ENCODE measurements at places on chromosomes 3 and 15. TPM values are rescaled to one million over a fixed set of nuclear protein-coding genes. Genes with fewer than 3 reads are reported as not detected.

- H3K4me3 ChIP-seq, result no peak overlapping the region
- H3K27me3 ChIP-seq, result no peaks in the 10 kb centered on the region
- no peak overlapping the region for H3K27ac ChIP-seq
Measured at GRCh38 chr15:60999771-61000170, 229.3 kb downstream of the RORA start.

- H3K4me3 ChIP-seq, result no peak overlapping the region
- H3K4me1 ChIP-seq, result no peaks in the 10 kb centered on the region
- H3K36me3 ChIP-seq, result no peaks in the 10 kb centered on the region
- no peak for DNase-seq
- H3K27ac ChIP-seq, result no peak overlapping the region
- no peaks in the 10 kb centered on the region for H3K27me3 ChIP-seq
Measured at GRCh38 chr3:116084999-116085791, 360.1 kb downstream of the LSAMP start.

DNA sequence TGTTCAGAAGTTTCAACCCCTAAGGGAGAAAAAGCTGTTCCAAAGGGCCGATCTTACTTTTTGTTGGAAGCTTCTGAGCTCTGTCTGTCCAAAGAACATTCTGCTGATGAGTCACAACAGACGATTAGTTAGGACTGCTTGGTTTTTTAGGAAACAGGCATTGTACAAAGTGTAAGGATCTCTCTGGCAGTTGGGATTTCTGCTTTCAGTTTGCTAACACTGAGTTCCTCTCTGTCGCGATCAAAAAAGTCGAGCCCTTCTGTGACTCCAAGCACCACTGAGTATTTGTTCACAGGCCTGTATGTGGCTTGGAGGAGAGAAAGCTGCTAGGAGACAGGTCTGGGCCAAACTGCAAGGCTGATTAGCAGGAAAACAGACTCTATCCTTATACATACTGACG is 91.8 kb upstream of the PFN2 start:
- no peak overlapping the region for H3K4me3 ChIP-seq
- H3K36me3 ChIP-seq, result no peaks in the 10 kb centered on the region
- no peaks in the 10 kb centered on the region for H3K4me1 ChIP-seq
- H3K27me3 ChIP-seq, result peaks cover 4% of the 10 kb centered on the region
- DNase-seq, result no peak
- peak overlapping the region; percentile 5 for H3K27ac ChIP-seq

- no peaks in the 10 kb centered on the region for H3K27me3 ChIP-seq
- H3K4me1 ChIP-seq, result no peaks in the 10 kb centered on the region
- no peak overlapping the region for H3K4me3 ChIP-seq
- DNase-seq, result no peak
- H3K27ac ChIP-seq, result no peak overlapping the region
- H3K36me3 ChIP-seq, result no peaks in the 10 kb centered on the region
Measured at GRCh38 chr3:175153595-175153994, 294.5 kb downstream of the NAALADL2 start.

- no peak overlapping the region for H3K27ac ChIP-seq
- peaks cover 5% of the 10 kb centered on the region for H3K27me3 ChIP-seq
- DNase-seq, result no peak
- no peaks in the 10 kb centered on the region for H3K36me3 ChIP-seq
- H3K4me1 ChIP-seq, result no peaks in the 10 kb centered on the region
Measured at GRCh38 chr3:135500034-135500433, 465.5 kb upstream of the PPP2R3A start.

- peak overlapping the region; percentile 83 for H3K27ac ChIP-seq
- no peaks in the 10 kb centered on the region for H3K27me3 ChIP-seq
- H3K36me3 ChIP-seq, result no peaks in the 10 kb centered on the region
- no peak for DNase-seq
- H3K4me1 ChIP-seq, result peaks cover 23% of the 10 kb centered on the region
Measured at GRCh38 chr15:68228971-68229385, 550 bp downstream of the CLN6 start.

DNA sequence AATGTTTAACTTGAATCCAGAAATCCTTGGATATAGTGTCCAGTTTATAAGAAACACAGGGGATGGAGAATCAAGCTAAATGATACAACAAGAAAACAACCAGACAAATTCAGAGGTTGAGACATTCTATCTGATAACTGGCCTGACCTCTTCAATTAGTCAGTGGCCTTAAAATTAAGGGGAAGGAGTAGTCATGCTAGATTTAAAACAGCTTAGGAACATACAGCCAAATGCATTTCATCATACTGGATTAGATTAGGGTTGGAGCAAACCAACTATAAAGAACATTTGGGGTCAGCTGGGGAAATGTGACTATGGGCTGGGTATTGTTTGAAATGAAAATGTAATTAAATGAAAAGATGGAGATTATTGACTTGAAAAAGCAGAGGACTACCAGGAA is 53.3 kb downstream of the PPARG start:
- no peak for DNase-seq
- H3K4me3 ChIP-seq, result no peak overlapping the region
- no peaks in the 10 kb centered on the region for H3K27me3 ChIP-seq
- H3K4me1 ChIP-seq, result no peaks in the 10 kb centered on the region
- H3K36me3 ChIP-seq, result no peaks in the 10 kb centered on the region

DNA sequence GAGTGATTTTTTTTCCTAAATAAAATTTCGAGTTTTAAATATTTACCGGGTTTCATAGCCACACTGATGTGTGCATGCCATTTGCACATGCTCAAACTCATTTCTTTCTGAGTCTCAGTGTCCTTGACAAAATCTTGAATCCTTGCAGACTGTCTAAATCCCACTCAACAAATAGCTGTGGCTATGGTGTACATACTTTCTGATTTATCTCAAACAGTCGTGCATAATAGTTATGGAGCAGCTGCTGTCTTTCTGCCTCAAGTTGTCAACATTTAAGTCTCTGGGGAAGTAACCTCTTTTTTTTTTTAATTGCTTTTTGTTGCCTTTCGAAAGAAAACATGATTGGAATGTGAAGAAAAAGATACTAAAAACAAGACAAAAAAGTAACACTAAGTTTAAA is 52.8 kb upstream of the UTS2B start:
- peaks cover 21% of the 10 kb centered on the region for H3K4me1 ChIP-seq
- no peak for DNase-seq
- no peak overlapping the region for H3K4me3 ChIP-seq
- peaks cover 39% of the 10 kb centered on the region for H3K36me3 ChIP-seq
- no peak overlapping the region for H3K27ac ChIP-seq

- no peak for DNase-seq
- no peak overlapping the region for H3K4me3 ChIP-seq
- no peak overlapping the region for H3K27ac ChIP-seq
- H3K36me3 ChIP-seq, result no peaks in the 10 kb centered on the region
- H3K27me3 ChIP-seq, result no peaks in the 10 kb centered on the region
- no peaks in the 10 kb centered on the region for H3K4me1 ChIP-seq
Measured at GRCh38 chr3:196149831-196150301, 61.3 kb downstream of the ZDHHC19 start.

- no peaks in the 10 kb centered on the region for H3K27me3 ChIP-seq
- no peak overlapping the region for H3K4me3 ChIP-seq
Measured at GRCh38 chr3:23835087-23835486, 29.3 kb downstream of the UBE2E1 start.

DNA sequence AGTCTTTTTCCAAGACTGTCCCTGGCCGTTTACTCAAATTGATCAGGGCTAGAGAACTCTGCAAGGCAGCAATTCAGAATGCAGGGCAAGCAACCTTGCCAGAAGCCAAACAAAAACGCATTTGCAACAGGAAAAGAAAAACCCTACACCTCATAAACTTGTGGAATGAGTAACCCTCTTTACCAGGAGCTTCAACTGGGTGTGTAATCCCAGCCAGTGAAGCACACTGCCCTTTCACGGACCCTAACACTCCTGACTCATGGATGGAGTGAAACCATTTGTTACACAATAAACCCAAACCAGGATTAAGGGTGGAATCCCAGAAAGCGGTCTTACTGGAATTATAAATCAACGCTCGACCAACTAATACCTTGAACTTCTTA is 14.8 kb upstream of the LDHAL6B start:
- H3K4me1 ChIP-seq, result no peaks in the 10 kb centered on the region
- no peaks in the 10 kb centered on the region for H3K27me3 ChIP-seq
- H3K36me3 ChIP-seq, result peaks cover 43% of the 10 kb centered on the region
- no peak overlapping the region for H3K27ac ChIP-seq
- H3K4me3 ChIP-seq, result no peak overlapping the region

- no peaks in the 10 kb centered on the region for H3K4me1 ChIP-seq
- H3K36me3 ChIP-seq, result no peaks in the 10 kb centered on the region
- H3K27me3 ChIP-seq, result no peaks in the 10 kb centered on the region
- DNase-seq, result no peak
- H3K4me3 ChIP-seq, result no peak overlapping the region
Measured at GRCh38 chr3:156382458-156383346, 172.2 kb downstream of the SSR3 start.

The SEMA5B gene
- total RNA-seq, result 2.3 TPM

DNA sequence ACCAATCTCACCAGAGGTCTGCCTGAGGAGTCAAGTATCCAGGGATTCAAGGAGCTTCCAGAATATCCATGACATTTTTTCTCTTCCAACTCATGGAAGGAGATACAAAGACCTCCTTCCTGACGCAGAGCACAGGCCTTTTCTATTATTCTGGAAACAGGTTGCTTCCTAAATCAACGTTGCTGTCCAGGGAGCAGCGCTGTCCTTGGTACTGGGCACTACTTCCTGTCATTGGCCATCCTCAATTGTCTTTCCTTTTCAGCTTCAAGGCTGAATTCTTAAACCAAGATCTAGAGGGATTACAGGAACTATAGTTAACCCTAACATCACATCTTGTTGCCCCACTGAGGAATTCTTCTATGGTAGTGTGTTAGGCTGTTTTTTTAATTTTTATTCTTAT is 50.4 kb upstream of the TBC1D21 start:
- no peaks in the 10 kb centered on the region for H3K36me3 ChIP-seq
- no peak overlapping the region for H3K27ac ChIP-seq
- no peak overlapping the region for H3K4me3 ChIP-seq
- DNase-seq, result no peak
- H3K4me1 ChIP-seq, result no peaks in the 10 kb centered on the region

DNA sequence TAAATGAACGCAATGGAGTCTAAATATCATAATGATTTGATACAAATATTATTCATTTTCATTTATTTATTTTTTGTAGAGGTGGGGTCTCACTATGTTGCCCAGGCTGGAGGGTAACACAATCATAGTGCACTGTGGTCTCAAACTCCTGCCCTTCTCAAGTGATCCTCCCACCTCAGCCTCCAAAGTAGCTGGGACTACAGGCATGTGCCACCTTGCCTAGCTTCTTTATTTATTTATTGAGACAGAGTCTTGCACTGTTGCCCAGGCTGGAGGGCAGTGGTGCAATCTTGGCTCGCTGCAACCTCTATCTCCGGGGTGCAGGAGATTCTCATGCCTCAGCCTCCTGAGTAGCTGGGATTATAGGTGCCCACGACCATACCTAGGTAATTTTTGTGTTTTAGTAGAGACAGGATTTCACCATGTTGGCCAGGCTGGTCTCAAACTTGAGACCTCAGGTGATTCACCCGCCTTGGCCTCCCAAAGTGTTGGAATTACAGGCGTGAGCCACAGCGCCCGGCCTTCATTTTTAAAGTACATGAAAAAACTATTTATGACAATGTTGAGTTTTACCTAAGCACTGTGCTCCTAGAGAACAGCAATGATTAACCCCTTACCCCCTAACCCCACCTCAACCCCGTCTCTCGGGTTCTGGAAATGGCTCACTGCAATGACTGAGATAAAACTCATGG is 4.0 kb upstream of the AEN start:
- no peaks in the 10 kb centered on the region for H3K36me3 ChIP-seq
- H3K27me3 ChIP-seq, result no peaks in the 10 kb centered on the region
- no peak overlapping the region for H3K4me3 ChIP-seq
- H3K4me1 ChIP-seq, result peaks cover 3% of the 10 kb centered on the region
- no peak for DNase-seq

GRCh38 chr15:48644467-48644826 is 1.1 kb downstream of the FBN1 start:
- H3K27me3 ChIP-seq, result peaks cover 28% of the 10 kb centered on the region
- peak overlapping the region; percentile 84 for H3K27ac ChIP-seq
- H3K36me3 ChIP-seq, result no peaks in the 10 kb centered on the region

DNA sequence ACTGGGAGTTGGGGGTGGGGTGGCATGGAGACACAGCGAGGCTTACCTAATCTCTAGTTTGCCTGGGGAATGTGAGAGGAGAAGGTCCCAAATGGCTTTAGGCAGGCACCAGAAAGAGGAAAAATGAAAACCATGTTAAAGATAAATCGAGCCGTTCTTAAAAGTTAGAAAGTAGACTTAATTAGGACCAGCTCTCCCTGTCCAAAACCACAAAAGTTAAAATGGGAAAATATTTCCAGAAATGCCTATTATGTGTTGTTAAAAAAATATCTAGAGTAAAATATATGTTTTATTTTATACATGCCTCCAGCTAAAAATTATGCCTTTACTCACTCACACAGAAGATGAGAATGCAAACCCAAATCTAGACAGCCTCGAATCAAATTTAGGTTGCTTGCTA is 50.1 kb downstream of the LRTM1 start:
- H3K4me1 ChIP-seq, result no peaks in the 10 kb centered on the region
- no peak overlapping the region for H3K27ac ChIP-seq
- H3K36me3 ChIP-seq, result no peaks in the 10 kb centered on the region
- no peak for DNase-seq
- no peak overlapping the region for H3K4me3 ChIP-seq
- H3K27me3 ChIP-seq, result no peaks in the 10 kb centered on the region

The CFAP44 gene
- total RNA-seq, result 10.3 TPM

DNA sequence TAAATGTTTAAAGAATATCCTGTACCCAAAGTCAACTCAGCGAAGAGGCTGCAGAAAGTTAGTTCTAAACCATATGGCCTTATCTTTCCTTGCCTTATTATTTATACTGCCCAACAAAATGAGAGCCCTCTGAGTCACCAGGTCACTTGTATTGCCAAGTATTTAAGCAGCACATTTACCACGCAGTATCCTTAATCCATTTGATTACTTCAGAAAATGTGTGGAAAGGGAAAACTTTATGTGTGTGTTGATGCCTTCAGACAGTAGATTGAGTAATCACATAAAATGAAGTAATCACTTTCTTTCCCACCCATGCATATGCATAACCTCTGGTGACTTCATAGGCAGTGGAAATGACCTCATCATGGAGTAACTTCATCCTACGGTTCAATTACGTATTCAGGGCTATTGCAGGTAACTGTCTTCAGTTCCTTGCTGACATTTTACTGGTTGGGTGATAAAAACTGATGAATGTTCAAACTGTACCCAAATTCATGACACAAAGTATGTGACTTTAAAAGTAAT is 7.5 kb upstream of the CADPS start:
- no peak for DNase-seq
- peaks cover 8% of the 10 kb centered on the region for H3K27me3 ChIP-seq
- H3K36me3 ChIP-seq, result no peaks in the 10 kb centered on the region
- H3K4me1 ChIP-seq, result no peaks in the 10 kb centered on the region

DNA sequence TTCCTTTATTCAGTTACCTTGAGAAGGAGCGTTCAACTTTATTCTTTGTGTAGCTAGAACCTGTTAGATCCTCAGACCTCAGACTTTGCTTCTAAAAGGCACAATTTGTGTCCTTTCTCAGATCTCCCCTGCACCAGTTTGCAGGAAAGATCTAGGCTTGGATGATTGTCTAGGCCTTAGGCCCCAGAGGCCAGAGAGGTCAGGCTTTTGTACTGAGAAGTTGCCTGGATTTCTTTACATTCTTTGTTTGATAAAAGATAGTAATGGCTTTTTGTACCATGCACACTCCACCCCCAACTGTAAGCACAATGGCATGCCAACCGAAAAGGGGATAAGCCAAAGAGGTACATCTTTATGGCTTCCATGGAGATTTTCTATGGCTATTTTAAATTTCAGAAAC is 719.6 kb upstream of the NR2F2 start:
- H3K36me3 ChIP-seq, result no peaks in the 10 kb centered on the region
- H3K27ac ChIP-seq, result no peak overlapping the region
- no peaks in the 10 kb centered on the region for H3K27me3 ChIP-seq

All from upper lobe of right lung (tissue), 1 donor.